H1 (cell line): ENCODE measurements at places on chromosomes 7 and 10. TPM values are rescaled to one million over a fixed set of nuclear protein-coding genes. Genes with fewer than 3 reads are reported as not detected.

The TRIM50 gene
- total RNA-seq = 0.31 TPM in 1 of 2 replicates, not detected in the other

The ADCY1 gene
- total RNA-seq = 25.9 and 26.9 TPM in 2 replicates

The LHPP gene
- total RNA-seq = 26.0 and 27.5 TPM in 2 replicates

The FAM20C gene
- 34.7 and 34.8 TPM in 2 replicates for total RNA-seq

The HOXA2 gene
- not detected in 2 replicates for total RNA-seq

DNA sequence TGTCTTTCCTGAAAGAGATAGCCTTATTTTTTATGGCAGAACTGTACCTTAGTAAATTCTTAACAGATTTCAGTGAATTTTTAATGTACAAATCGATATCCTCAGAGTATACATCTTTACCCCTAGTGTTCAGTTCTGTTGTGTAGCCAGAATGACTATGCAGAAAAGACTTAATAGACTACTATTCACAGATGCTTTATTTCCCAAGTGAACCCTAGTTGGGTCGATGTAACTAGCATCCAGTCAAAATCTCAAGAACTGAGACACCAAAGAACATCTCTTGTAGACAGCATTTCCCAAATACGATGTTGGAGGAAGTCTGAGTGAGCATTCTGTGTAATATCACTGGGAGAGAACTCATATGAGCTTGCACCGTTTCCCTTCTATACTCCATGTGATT lies 1.5 kb downstream of the AKR1C3 start:
- H3K36me3 ChIP-seq = no peaks in the 10 kb centered on the region
- DNase-seq = no peak
- no peaks in the 10 kb centered on the region for H3K27me3 ChIP-seq
- H3K27ac ChIP-seq = no peak overlapping the region

GRCh38 chr10:44938956-44939355 lies 20.6 kb upstream of the RASSF4 start:
- H3K27ac ChIP-seq = no peak overlapping the region
- no peaks in the 10 kb centered on the region for H3K27me3 ChIP-seq
- no peaks in the 10 kb centered on the region for H3K4me1 ChIP-seq
- no peak overlapping the region for H3K4me3 ChIP-seq
- no peaks in the 10 kb centered on the region for H3K36me3 ChIP-seq

GRCh38 chr10:110167149-110167548 lies 40.3 kb upstream of the MXI1 start:
- no peaks in the 10 kb centered on the region for H3K36me3 ChIP-seq
- no peak overlapping the region for H3K4me3 ChIP-seq
- H3K27ac ChIP-seq = no peak overlapping the region
- H3K27me3 ChIP-seq = peaks cover 86% of the 10 kb centered on the region
- peak; percentile 16 for DNase-seq
- peaks cover 25% of the 10 kb centered on the region for H3K4me1 ChIP-seq

- no peak for DNase-seq
- H3K4me1 ChIP-seq = no peaks in the 10 kb centered on the region
- H3K27me3 ChIP-seq = no peaks in the 10 kb centered on the region
Observed at GRCh38 chr7:69502358-69502757, 95.9 kb upstream of the AUTS2 start.

DNA sequence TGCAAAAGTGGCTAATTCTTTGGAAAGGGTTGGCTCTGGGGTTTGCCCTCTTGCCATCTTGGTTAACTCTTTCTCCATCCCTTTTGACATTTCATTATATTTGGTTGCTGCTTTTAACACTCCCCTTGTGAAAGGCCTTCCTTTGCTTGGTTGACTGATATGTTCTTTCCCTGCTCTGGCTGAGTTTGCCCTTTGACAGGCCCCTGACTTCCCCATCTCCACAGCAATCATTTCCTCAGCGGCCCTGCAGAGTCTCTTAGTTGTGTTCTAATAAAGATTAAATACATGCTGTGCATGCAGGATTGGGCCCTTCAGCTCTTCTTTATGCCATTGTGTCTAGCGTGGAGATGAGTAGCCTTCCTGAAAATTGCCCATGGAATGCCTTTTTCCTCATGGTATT lies 84.5 kb upstream of the CSTF2T start:
- no peak for DNase-seq
- no peaks in the 10 kb centered on the region for H3K36me3 ChIP-seq
- no peaks in the 10 kb centered on the region for H3K4me1 ChIP-seq
- no peak overlapping the region for H3K27ac ChIP-seq
- no peaks in the 10 kb centered on the region for H3K27me3 ChIP-seq

- H3K27ac ChIP-seq = no peak overlapping the region
- DNase-seq = no peak
- H3K27me3 ChIP-seq = no peaks in the 10 kb centered on the region
- H3K36me3 ChIP-seq = no peaks in the 10 kb centered on the region
- no peak overlapping the region for H3K4me3 ChIP-seq
- H3K4me1 ChIP-seq = no peaks in the 10 kb centered on the region
Observed at GRCh38 chr7:70456719-70457118, 675.2 kb upstream of the GALNT17 start.

- no peaks in the 10 kb centered on the region for H3K36me3 ChIP-seq
- H3K4me3 ChIP-seq = no peak overlapping the region
- no peak overlapping the region for H3K27ac ChIP-seq
- no peaks in the 10 kb centered on the region for H3K27me3 ChIP-seq
- H3K4me1 ChIP-seq = no peaks in the 10 kb centered on the region
- DNase-seq = no peak
Observed at GRCh38 chr7:18520450-18521235, 25.1 kb downstream of the HDAC9 start.

DNA sequence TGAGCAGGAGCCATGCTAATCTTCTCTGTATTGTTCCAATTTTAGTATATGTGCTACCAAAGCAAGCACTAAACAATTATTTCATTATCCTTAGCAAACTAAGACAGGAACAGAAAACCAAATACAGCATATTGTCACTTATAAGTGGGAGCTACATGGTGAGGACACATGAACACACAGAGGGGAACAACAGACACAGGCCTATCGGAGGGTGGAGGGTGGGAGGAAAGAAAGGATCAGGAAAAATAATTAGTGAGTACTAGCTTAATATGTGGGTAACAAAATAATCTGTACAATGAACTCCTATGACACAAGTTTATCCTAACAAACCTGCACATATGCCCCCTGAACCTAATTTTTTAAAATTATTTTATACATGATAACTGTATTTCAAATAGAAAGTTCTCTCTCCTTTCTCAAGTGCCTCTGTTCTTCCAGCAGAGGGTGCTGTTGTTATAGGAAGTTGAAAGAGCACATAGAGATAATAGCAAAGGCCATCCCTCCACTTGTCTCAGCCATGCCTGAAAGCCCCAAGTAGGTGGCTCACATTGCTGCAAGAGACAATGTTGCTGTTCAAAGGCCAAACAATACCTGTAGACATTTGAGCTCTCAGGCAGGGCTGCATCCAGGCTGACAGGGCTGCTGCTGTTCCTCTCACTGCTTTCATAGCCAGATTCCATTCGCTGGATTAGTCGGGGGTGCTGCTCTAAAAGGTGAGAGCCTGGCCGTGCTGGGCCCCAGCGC lies 33.4 kb upstream of the PPP3CB start:
- H3K4me3 ChIP-seq = no peak overlapping the region
- DNase-seq = peak; percentile 19
- no peaks in the 10 kb centered on the region for H3K27me3 ChIP-seq
- no peaks in the 10 kb centered on the region for H3K4me1 ChIP-seq

GRCh38 chr7:72674394-72674793 lies 153.6 kb downstream of the TYW1B start:
- DNase-seq = no peak

- no peak for DNase-seq
- no peaks in the 10 kb centered on the region for H3K36me3 ChIP-seq
- H3K4me3 ChIP-seq = no peak overlapping the region
- no peak overlapping the region for H3K27ac ChIP-seq
- H3K4me1 ChIP-seq = no peaks in the 10 kb centered on the region
Observed at GRCh38 chr7:34406848-34407530, 251.0 kb upstream of the NPSR1 start.

DNA sequence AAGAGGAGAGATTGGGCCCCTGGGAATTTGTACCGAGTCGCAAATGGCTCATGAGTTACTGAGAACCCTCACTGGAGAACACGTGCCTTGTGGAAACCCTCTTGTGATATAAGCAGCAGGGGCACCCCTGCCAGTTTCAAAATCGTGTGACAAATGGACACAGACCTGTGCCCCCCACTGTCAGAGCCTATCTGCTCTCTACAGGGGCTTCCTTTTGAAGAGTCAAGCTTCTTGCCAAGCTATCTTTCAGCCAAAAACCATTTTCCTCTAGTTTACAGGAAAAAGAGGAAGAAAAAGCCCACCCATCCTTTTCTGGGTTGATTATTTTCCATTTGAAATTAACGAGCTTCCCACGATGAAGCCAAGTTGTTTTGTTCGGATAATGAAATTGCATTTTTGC lies 64.1 kb upstream of the MPP7 start:
- no peak overlapping the region for H3K27ac ChIP-seq
- peaks cover 5% of the 10 kb centered on the region for H3K4me1 ChIP-seq
- no peak overlapping the region for H3K4me3 ChIP-seq
- no peaks in the 10 kb centered on the region for H3K36me3 ChIP-seq
- no peaks in the 10 kb centered on the region for H3K27me3 ChIP-seq
- DNase-seq = no peak

DNA sequence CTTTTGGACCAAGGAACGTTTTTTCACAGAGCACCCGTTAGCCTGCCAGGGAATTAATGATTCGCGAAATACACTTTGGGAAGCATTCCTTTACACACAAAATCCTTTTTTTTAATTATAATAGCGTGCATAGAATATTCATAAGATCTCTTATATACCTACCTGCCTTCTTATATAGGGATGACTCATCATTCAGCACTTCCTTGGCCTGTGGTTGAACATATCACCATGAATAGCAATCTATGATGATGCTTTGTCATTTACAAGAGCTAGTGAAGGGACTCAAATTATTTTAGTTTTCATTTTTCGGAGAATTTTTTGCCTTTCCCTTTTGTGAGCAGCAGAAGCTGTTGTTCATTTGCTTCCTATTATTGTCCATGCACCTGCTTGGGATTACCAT lies 97.0 kb downstream of the CDH23 start:
- H3K36me3 ChIP-seq = no peaks in the 10 kb centered on the region
- no peak overlapping the region for H3K4me3 ChIP-seq
- no peak for DNase-seq
- H3K4me1 ChIP-seq = 0 out of 2 replicates have a peak, but pooled peaks cover 2% of the 10 kb centered on the region
- H3K27ac ChIP-seq = no peak overlapping the region
- peaks cover 28% of the 10 kb centered on the region for H3K27me3 ChIP-seq

- H3K4me1 ChIP-seq = no peaks in the 10 kb centered on the region; the same call in 1 of the 2 replicates
- no peaks in the 10 kb centered on the region for H3K27me3 ChIP-seq
- H3K27ac ChIP-seq = no peak overlapping the region
- no peaks in the 10 kb centered on the region for H3K36me3 ChIP-seq
Observed at GRCh38 chr7:138951953-138952352, 29.2 kb downstream of the KIAA1549 start.

DNA sequence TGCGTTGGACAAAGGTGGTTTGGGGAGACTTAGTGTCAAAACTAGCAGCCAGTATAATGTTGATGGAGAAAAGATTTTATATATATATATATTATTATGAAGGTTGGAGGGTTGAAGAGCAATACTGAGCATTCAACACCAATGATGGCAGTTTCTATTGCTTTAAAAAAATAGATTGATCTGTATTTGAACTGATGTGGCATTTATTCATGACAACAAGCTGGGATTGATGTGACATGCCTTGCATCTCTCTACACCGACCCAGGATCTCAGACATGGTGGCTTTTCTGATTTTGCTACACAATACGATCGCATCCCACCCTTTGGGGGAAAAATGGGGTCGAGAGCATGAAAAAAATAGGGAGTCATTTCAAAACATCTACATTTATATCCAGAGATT lies 175.4 kb downstream of the POU6F2 start:
- no peaks in the 10 kb centered on the region for H3K4me1 ChIP-seq
- no peak overlapping the region for H3K4me3 ChIP-seq
- DNase-seq = no peak
- H3K27me3 ChIP-seq = no peaks in the 10 kb centered on the region

DNA sequence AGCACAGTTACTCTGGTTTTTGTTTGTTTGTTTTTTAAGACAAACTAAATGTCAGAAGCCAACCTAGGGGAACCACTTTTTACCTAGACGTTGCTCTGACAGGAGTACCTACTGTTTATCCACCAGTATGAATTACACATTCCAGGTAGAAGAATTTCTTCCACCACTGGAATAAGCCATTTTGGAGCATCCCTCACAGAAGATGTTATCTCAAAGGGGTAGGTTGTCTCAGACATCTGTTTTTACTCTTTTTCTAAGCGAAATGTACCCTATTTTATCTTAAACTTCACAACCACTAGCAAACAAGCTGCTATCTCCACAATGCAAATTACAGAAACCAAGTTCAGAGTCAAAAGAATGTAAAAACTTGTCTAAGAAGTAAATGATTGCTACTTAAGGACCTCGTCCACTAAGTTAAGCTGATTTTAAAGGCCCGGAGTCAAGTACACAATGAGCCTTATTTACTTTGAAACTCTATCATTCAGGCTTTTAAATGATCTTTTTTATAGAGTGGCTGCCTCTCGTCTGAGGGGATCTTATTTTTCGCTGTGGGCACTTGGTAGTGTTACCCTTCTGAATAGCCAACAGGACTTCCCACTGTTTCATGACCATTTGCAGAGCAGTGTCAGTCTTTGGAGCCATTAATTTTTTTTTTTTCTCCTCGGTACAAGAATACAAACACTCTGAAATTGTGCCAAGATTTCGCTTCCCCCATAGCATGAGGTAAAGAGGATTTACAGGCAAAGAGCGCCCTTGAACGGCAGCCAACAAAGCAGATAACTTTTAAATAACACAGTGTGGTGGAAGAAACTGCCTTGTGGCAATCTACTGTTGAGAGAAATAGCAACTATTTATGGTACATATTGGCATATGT lies 15.7 kb upstream of the ARMC3 start:
- no peak overlapping the region for H3K4me3 ChIP-seq
- H3K27ac ChIP-seq = no peak overlapping the region
- no peaks in the 10 kb centered on the region for H3K27me3 ChIP-seq
- DNase-seq = no peak

DNA sequence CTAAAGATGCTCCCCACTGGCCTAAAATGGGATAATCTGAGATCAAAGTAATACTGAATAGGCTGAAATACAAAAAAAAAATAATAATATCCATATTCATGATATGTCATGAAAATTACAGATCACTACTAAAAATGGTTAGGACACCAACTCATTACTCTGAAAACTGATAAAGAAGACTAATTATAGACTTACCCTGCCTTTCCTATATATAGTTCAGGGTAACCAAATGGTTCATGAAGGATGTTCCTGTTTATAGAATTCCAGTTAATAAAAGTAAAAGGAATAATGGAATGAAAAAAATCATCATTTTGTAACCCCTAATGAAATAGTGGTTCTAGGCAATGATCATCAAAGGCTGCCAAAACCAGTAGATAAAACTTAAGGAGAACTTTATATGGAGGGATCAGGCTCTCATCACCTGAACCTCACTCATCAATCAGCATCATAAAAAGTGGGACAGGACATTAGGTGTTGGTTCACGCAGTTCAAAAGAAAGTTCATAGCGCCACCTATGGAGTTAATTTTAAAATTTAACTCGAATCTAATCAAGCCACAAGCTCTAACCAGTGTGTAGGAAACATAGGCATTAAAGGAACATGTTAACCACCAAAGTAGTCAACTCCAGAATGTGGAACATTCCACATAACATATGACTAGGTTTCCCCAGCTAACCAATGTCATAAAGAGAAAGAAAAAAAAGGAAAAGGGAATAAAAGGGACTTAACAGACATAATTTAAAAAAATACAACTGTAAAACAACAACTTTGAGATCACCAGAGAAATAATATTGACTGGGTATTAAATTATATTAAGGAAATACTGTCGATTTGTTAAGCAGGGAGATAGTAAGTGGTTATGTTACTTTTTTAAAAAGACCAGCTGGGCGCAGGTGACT lies 35.7 kb downstream of the P4HA1 start:
- H3K4me3 ChIP-seq = no peak overlapping the region
- H3K27ac ChIP-seq = no peak overlapping the region
- no peak for DNase-seq
- H3K36me3 ChIP-seq = no peaks in the 10 kb centered on the region
- no peaks in the 10 kb centered on the region for H3K27me3 ChIP-seq
